Fibroblast of mammary gland (primary cell): ENCODE measurements at places on chromosomes 3 and 15.

- DNase-seq = no peak
Measured at GRCh38 chr3:25125201-25125600, 302.9 kb upstream of the RARB start.

- no peak for DNase-seq
Measured at GRCh38 chr3:189404797-189405484, 226.2 kb upstream of the TP63 start.

DNA sequence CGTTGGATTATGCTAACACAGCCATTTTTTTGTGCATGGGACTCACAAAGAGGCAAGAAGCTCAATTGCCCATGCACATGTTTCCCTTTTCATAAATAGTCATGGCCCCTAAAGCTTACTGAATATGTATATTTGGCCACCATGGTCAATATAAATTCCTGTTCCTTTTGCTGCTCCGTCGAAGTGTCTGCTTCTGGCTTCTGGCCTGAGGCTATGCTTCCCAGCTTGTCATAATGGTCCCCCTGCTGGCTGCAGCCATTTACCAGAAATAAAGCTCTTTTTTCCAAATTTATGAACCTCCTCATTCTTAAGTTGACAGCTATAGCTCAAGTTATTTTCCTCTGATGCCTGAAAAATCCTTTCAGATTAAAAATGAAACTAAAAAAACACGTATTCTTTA is 602.1 kb downstream of the VGLL3 start:
- no peak for DNase-seq

DNA sequence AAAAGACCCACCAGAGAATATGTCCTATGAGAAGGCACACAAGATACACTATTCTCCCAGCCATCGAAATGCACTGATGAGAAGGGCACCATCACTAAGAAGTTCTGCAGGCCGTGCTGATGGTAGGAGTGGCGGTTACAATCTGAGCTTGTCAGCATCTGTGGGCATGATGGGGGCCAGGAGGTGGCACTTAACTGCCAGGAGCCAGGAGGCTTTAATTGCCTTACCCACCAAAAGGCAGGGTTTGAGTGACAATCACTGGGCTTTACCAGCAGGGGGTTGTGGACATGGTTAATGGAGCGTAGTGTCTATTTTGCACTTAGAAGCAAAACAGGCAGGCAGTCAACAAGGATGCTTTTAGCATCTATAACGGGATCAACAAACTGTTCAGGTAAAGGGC is 16.0 kb upstream of the SQOR start:
- no peak for DNase-seq

DNA sequence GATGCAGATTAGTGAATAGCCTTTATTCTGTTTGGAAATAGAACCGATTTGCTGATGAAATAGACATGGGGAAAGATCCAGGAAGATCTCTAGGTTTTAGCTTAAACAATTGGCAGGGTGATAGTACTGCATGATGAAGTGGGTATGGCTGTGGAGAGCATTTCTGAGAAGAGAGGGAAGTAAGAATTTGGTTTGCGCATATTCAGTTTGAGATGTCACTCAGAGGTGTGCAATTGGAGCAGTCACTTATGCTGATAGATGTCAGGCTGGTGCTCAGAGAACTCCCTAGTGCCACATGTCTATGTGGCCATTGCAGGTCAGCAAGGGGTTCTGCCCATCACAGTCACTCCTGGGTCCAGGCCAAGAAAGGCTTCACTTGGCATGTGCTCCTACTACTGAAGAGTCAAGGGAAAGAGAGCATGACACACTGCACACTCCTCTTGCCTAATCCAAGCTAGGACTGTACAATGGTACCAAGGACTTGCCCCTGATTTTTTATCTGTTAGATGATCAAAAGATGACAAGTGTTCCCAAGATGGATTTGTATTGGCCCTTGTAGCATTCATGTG is 57.2 kb upstream of the ST8SIA2 start:
- DNase-seq = no peak

- peak; percentile 53 for DNase-seq
Measured at GRCh38 chr3:21294768-21295167, 456.2 kb downstream of the ZNF385D start.

DNA sequence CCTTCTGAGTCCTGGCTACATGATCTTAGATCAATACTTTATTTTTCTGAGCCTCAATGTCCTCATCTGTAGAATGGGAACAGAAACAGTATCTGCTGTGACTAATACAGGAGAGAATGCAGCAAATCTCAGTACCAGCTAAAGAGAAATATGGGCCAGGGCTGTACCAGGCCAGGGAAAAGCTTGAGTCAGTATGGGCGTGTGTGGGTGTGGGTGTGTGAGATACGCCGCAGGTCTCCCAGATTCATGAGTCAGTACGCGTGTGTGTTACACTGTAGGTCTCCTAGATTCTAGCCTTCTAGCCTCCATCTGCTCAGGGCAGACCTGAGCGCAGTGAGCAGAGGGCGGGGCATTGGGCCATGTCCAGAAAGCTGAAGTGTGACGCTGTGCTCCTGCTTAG is 15.2 kb downstream of the GNAI2 start:
- DNase-seq = peak; percentile 98

GRCh38 chr3:141373232-141373631 is 4.9 kb downstream of the ZBTB38 start:
- DNase-seq = peak; percentile 38

GRCh38 chr15:43511012-43511885 is 6.2 kb upstream of the MAP1A start:
- DNase-seq = no peak

- peak; percentile 57 for DNase-seq
Measured at GRCh38 chr15:96160269-96160668, 170.2 kb upstream of the NR2F2 start.

GRCh38 chr3:112114576-112115160 is 18.4 kb downstream of the GCSAM start:
- no peak for DNase-seq

DNA sequence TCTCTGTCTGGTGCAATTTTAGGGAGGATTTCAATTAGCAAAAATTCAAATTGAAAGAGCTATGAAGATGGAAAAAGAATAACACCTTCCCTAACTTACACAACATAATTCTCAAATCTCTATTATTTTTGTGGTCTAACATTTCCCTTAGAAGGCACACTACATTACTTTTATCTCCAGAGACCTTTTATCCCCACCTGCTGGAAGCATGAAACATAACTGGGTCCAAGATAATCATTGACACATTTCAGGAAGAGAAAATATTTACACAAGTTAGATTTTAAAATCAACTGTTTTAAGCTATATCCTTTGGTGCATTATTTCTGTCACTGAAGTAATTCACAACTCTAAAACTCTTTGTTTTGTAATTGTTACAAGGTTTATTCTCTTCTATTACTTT is 779.5 kb downstream of the ROBO1 start:
- peak; percentile 54 for DNase-seq

GRCh38 chr3:194244167-194244566 is 107.0 kb downstream of the CPN2 start:
- no peak for DNase-seq

- no peak for DNase-seq
Measured at GRCh38 chr15:69713726-69714559, 261.3 kb downstream of the RPLP1 start.

- DNase-seq = no peak
Measured at GRCh38 chr3:111321786-111322185, 220.2 kb upstream of the CD96 start.

DNA sequence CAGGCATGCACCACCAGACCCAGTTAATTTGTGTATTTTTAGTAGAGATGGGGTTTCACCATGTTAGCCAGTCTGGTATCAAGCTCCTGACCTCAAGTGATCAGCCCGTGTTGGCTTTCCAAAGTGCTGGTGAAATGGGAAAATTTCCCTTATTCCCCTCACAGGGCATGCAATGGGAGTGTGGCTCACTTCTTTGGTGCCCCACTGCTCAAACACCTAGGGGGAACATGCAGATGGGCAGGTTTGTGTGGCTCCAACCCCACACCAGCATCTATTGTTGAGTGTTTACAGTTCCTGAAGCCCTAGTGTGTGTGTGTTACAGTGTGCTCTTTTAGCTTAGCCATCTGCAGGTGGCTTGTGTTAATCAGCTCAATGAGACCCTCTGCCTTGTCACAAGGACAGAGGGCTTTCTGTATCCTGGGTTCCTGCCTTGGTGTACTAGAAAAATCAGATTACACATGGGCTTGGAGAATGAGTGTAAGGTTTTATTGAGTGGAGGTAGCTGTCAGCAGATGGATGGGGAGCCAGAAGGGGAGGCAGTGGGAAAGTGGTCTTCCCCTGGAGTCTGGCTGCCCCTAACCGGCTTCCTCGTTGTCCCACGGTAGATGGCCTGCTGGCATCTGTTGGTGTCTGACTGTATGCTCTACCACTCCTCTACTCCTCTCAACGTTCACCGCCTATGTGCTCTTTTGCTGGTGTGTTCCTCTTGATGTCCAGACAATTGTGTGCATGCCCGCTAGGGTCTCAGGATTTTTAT is 248.1 kb upstream of the CBLB start:
- DNase-seq = no peak

DNA sequence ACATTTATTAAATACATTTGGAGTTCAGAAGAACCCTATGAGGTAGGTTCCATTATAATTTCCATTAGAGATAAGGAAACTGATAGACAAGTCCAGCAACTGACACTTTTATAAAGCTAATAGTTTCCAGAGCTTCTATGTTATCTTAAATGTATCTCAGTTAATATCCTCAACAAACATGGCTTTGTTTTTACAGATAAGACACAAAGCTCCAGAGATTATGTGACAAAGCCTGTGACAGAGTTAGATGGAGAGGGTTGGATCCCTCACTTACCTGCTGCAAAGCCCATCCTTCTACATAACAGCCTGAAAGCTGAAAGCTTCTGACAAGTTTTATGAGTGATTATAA is 473 bp upstream of the COMMD2 start:
- no peak for DNase-seq

GRCh38 chr15:82968066-82968465 is 15.5 kb upstream of the HOMER2 start:
- peak; percentile 45 for DNase-seq

DNA sequence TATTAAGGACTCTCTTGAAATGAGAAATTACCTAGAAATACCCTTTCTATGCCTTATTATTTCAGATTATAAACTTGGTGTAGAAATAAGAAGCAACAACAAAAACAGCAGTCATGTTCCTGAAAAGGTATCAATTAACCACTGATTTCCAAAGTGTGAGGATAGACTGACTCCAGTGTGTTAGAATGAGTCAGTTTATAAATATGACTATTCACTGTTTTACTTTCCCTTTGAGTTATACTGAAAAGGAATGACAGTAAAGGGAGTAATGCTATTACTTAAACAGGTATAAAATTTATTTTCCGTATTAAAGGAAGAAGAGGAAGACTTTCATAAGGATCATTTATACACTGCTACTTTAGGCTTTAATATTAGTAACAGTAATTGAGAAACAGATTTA is 12.9 kb downstream of the GMNC start:
- no peak for DNase-seq

GRCh38 chr3:79986338-79986737 is 218.5 kb upstream of the ROBO1 start:
- no peak for DNase-seq

DNA sequence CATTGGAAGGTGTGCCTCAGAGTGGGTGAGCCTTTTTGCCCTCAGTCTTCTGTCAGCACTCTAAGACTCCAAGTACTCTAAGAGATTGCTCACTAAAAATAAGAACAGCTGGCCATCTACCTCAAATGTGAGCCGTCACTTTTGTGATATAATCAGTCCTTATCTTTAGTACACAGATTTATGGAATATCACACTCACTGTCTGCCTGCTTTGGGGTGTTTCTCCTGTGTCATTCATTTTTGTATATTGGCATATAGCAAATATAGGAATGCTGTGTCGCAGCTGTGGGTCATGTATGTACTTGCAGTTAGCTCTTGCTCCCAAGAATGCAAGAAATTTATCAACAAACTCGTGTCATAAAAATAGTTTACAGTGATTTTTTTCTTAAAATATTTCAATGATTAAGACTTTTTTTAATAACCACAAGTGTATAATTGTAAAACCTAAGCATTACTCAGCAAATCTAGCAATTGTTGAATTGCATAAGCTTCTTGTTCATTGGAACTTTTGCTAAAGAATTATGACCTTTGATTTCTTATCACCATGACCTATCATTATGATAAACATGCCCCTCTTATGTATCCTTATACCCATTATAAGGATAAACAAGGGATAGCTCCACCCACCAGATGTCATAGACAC is 18.8 kb downstream of the SETD5 start:
- DNase-seq = peak; percentile 14

DNA sequence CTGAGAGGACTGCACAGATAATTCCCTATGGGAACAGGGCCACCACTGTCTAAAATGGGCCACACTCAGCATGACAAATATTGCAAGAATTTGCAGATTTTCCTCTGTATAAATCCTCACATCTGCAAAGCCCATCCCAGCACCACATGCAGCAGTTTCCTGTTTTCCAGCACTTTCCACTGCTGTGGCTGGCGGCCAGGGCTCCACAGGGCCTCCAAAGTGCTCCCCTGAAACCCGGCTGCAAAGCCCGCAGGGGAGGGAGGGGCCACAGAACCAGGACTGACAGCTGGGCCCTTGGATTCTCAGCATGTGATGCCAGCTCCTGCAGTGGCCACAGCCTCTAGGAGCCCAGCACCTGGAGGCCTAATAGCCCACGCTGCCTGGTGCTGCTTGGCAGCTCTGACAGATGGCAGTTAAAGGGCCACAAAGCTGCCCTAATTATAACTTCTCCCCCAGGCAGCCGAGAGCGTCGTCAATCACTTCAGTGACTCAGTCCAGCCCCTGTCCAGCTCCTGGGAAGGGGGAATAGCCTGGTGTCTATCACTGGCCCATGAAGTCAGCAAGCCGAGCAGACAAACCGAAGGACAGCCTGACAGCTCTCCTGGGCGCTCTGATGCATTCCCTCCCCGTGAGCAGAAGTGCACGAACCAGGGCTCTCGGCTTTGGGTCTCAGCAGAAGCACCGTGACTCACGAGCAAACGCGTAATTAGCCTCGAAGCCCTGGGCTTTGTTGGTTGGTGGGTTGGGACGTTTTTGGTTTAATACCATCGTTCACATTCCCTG is 4.7 kb downstream of the LRRC15 start:
- DNase-seq = peak; percentile 87

DNA sequence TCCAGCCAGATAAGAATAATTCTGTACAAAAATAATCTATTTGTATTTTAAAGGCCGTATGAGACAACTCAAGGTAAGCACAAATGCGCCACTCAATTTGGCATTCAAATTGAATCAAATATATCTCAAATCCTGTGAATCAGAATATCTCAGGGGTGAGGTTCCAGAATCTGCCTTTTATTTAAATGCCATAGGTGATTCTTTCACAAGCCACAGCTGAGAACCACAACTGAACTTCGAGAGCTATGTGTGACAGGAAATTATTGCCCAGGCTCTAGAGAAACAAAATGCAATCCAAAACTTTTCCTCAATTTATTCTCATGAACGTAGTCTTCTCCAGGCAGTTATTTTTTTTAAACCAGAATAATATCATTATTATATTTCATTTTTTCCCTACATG is 11.9 kb downstream of the ATP8B4 start:
- DNase-seq = no peak

GRCh38 chr3:134056464-134056891 is 26.8 kb upstream of the SLCO2A1 start:
- no peak for DNase-seq

GRCh38 chr3:159861369-159861987 is 127.2 kb upstream of the IL12A start:
- no peak for DNase-seq

GRCh38 chr3:156602424-156602823 is 47.5 kb upstream of the SSR3 start:
- DNase-seq = peak; percentile 52

- DNase-seq = no peak
Measured at GRCh38 chr15:94234300-94234699, 2.9 kb downstream of the MCTP2 start.

GRCh38 chr3:127667119-127667681 is 5.6 kb upstream of the ABTB1 start:
- no peak for DNase-seq

- DNase-seq = no peak
Measured at GRCh38 chr3:27629366-27629765, 92.8 kb downstream of the EOMES start.
